ENCODE measurements at places on chromosomes 12 and 14.
A peak's percentile ranks its signal among the peaks of the same experiment; 100 is the strongest.

- no peaks in the 10 kb centered on the region for H3K36me3 ChIP-seq
- no peak overlapping the region for H3K27ac ChIP-seq
- H3K27me3 ChIP-seq = peaks cover 23% of the 10 kb centered on the region
- no peak overlapping the region for H3K4me3 ChIP-seq
- H3K4me1 ChIP-seq = peaks cover 2% of the 10 kb centered on the region
Observed at GRCh38 chr12:65930114-65930828, 106.0 kb downstream of the HMGA2 start.

DNA sequence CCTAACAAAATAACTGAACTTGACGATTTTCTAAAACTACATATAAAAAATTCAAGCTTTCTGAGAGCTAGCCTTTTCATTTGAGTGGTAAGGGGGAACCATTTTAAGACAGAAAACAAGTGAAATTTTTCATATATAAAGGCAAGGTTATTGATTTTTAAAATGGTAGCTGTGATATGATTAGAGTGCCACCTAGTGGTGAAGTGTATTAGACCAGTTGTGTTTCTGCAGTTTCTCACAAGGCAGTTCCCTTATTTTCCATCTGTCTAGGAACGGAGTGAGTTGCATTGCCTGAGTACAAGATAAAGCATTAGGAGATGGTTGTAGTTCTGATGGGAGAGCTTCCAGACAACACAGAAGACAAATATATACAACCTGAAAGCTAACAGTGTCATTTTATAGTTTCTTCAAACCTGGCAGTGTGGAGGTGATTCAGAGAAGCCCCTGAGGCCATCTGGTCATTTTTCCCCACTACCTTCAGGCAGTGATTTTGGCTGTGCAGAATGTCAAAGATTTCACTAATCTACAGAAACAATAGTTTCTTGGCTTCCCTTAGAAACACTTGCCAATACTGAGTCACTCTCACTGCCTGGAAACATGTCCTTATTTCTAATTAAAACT lies 180.8 kb downstream of the C12orf50 start:
- no peak overlapping the region for H3K27ac ChIP-seq
- no peaks in the 10 kb centered on the region for H3K4me1 ChIP-seq
- no peak for DNase-seq
- no peak overlapping the region for H3K4me3 ChIP-seq
- no peaks in the 10 kb centered on the region for H3K27me3 ChIP-seq

- peaks cover 52% of the 10 kb centered on the region for H3K36me3 ChIP-seq
- no peak overlapping the region for H3K4me3 ChIP-seq
- H3K4me1 ChIP-seq = peaks cover 24% of the 10 kb centered on the region
- H3K27ac ChIP-seq = no peak overlapping the region
Observed at GRCh38 chr12:39605501-39605900, 14.1 kb downstream of the ABCD2 start.

- H3K4me1 ChIP-seq = peaks cover 33% of the 10 kb centered on the region
- H3K36me3 ChIP-seq = peaks cover 10% of the 10 kb centered on the region
Observed at GRCh38 chr12:50055831-50056638, 1.4 kb upstream of the ASIC1 start.

DNA sequence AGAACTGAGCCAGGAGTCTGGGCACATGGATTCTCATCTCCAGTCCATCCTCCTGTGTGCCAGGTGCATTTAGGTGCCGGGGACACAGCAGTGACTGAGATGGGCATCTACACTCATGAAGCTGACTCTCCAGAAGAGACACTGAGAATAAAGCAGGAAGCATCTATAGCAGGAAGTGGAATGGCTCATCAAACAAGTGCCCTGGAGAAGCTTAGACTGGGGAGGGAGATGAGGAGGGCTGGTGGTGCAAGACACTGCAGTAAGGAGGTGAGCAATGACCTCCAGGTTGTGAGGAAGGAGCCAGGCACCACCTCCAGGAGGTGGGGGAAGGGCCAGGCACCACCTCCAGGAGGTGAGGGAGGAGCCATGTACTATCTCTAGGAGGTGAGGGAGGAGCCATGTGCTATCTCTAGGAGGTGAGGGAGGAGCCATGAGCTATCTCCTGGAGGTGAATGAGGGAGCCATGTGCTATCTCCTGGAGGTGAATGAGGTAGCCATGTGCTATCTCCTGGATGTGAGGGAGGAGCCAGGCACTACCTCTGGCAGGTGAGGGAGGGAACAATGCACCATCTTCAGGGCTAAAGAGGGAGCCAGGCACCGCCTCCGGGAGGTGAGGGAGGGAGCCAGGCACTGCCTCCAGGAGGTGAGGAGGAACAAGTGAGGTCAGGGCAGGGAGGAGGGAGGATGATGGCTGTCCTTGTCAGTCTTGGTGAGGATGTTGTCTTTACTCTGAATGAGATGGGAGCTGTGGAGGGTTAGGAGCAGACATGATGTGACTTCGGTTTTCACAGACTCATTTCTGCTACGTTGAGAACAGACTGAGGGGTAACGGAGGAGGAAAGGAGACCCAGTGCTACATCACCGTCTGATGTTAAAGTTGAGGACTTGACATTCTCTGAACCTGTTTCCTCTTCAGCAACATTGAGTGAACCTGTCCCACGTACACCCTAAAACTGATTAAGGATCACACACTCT lies 961.9 kb upstream of the TMEM132C start:
- H3K36me3 ChIP-seq = no peaks in the 10 kb centered on the region
- H3K4me3 ChIP-seq = no peak overlapping the region
- H3K27ac ChIP-seq = no peak overlapping the region
- H3K27me3 ChIP-seq = no peaks in the 10 kb centered on the region
- DNase-seq = no peak
- H3K4me1 ChIP-seq = no peaks in the 10 kb centered on the region

- no peak for DNase-seq
- no peaks in the 10 kb centered on the region for H3K27me3 ChIP-seq
- no peak overlapping the region for H3K4me3 ChIP-seq
- no peak overlapping the region for H3K27ac ChIP-seq
- peaks cover 12% of the 10 kb centered on the region for H3K4me1 ChIP-seq
Observed at GRCh38 chr12:38783304-38783703, 122.1 kb downstream of the CPNE8 start.

DNA sequence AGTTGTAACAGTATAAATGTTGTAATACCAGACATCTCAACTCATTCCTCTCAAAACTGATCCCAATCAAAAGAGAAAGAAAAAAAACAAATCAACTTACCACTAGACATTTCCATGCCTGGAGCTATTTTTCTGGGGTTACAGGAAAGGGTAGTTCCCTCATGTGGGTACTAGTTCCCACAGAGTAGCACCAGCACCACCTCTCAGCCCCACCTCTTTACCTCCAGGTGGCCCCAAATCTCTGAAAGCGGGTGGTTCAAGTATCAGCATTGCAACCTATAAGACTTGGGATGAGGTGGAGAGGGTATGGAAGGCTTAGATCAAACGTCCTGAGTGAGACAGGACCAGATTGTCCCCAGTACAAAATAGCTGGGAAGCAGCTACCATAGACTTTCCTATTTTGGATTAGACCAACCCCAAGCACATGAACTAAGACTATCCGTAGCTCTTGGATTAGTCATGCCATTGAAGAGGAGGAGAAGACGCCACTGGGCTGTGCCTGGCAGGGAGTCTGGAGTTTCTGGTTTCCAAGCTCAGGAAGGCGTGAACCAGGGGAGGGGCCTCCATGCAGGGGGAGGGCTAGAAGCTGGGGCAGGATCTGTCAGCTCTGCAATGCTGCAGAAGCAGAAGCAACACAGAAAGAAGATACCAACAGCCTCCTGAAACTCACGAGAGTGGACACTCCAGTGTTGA lies at the start of gene SLC39A2:
Gene SLC39A2, plus strand, starts transcription at position 620 of the 693 bp plus-strand sequence. CDS start 154 bp downstream, outside the sequence.
- peaks cover under 1% of the 10 kb centered on the region for H3K4me1 ChIP-seq
- H3K36me3 ChIP-seq = peaks cover 38% of the 10 kb centered on the region
- DNase-seq = no peak
- no peak within 1 kb of the TSS for H3K4me3 ChIP-seq
- H3K27me3 ChIP-seq = no peaks in the 10 kb centered on the region

DNA sequence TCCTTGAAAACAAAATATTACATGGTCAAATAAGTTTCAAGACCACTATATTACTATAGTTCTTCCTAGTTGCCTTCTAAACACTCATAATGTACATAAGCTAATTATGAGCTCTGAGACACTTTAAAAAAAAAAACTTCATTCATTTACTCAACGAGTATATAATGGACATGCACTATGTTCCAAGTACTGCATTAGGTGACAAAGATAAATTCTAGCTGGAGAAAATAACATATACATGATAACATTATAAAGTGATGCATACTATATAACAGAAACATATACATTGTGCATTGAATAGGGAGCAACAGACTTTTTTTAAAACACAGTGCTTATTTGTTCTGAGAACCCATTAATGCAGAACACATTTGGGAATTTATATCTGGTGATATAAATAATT lies 202.3 kb downstream of the NELL2 start:
- no peak for DNase-seq
- H3K4me3 ChIP-seq = no peak overlapping the region
- no peak overlapping the region for H3K27ac ChIP-seq
- H3K4me1 ChIP-seq = no peaks in the 10 kb centered on the region
- H3K27me3 ChIP-seq = no peaks in the 10 kb centered on the region
- H3K36me3 ChIP-seq = no peaks in the 10 kb centered on the region

- peaks cover 41% of the 10 kb centered on the region for H3K27me3 ChIP-seq
- H3K4me3 ChIP-seq = no peak overlapping the region
- H3K4me1 ChIP-seq = no peaks in the 10 kb centered on the region
Observed at GRCh38 chr12:46148327-46149078, 120.3 kb downstream of the SLC38A1 start.

DNA sequence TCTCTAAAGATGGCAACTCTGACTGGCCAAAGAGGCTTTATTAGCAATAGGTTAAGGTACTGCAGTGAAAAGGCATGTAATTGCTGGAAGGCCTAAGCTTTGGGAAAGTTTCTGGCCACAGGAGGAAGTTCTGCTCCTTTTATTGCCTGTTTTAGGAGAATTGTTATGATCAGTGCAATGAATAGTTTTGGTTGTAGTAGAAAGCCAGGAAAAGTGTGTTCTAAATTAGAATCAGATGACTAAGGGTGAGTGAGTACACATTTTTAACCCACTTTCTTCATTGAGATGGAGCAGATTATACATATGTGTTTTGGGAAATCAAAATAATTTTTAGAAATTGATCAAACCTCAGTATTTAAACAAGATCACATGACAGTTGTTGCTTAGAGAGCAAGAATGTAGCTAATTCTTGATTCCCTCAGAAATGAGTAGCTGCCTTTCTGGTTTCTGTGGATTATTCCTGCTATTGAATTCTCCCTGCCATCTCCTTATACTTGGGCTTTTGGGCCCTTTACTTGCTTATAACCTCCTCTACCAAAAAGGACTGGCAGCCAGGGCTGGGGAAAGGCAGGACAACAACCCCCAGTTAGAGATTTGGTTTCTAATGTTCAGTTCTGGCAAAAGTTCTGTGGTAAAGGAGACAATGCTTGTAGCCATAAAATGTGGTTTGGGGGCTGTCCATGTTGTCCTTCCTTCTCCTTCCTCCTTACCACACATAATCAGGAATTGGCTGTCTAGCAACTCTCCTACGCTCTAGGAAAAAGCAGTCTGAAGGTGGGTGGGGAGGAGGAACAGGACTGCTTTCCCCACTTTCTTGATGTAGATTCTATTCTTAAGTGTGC lies 217.1 kb downstream of the SLC38A4 start:
- DNase-seq = no peak
- H3K4me3 ChIP-seq = peak overlapping the region; percentile 37
- H3K4me1 ChIP-seq = peaks cover 37% of the 10 kb centered on the region

DNA sequence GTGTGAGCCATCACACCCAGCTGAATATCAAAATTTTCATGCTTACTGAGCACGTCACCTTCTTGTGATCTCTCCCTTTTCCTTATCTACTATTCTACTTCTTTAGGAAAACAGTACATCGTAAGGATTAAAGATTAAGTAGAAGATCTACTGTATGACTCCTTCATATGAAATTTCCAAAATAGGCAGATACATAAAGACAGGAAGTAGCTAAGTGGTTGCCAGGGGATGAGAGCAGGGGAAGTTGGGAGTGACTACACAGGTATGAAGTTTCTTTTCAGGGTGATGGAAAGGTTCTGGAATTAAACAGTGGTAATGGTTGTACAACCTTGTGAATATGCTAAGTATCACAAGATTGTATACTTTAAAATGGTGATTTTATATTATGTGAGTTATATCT lies 36.5 kb upstream of the CERS5 start:
- no peak for DNase-seq
- H3K36me3 ChIP-seq = peaks cover 84% of the 10 kb centered on the region
- H3K4me1 ChIP-seq = peaks cover 21% of the 10 kb centered on the region

GRCh38 chr12:76866726-76867125 lies 12.1 kb downstream of the CSRP2 start:
- no peak for DNase-seq
- H3K4me3 ChIP-seq = no peak overlapping the region
- H3K27ac ChIP-seq = no peak overlapping the region

- peaks cover 9% of the 10 kb centered on the region for H3K27me3 ChIP-seq
- no peak overlapping the region for H3K27ac ChIP-seq
- no peak for DNase-seq
- H3K4me1 ChIP-seq = no peaks in the 10 kb centered on the region
- no peaks in the 10 kb centered on the region for H3K36me3 ChIP-seq
- no peak overlapping the region for H3K4me3 ChIP-seq
Observed at GRCh38 chr14:76304536-76305267, 71.2 kb upstream of the ESRRB start.

DNA sequence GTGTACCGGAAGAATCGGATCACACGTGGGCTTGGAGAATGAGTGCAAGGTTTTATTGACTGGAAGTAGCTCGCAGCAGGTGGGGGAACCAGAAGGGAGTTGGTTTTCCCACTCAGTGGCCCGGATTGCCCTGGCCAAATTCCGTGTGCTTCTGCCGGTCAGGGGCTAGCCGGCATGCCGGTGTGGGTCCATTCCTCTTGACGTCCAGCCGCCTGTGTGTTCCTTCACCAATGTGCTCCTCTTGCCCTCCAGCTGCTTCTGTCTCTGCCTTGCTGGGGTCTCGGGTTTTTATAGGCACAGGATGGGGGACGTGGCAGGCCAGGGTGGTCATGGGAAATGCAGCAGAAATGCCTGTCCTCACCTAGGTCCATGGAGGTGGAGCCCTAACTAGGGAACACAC lies 11.0 kb downstream of the MYRFL start:
- no peak overlapping the region for H3K4me3 ChIP-seq
- H3K36me3 ChIP-seq = no peaks in the 10 kb centered on the region
- H3K27ac ChIP-seq = no peak overlapping the region
- peaks cover 2% of the 10 kb centered on the region for H3K27me3 ChIP-seq

GRCh38 chr14:61260939-61261776 lies 20.0 kb downstream of the TMEM30B start:
- H3K4me1 ChIP-seq = no peaks in the 10 kb centered on the region
- no peaks in the 10 kb centered on the region for H3K36me3 ChIP-seq
- DNase-seq = no peak
- peaks cover 62% of the 10 kb centered on the region for H3K27me3 ChIP-seq
- no peak overlapping the region for H3K27ac ChIP-seq

DNA sequence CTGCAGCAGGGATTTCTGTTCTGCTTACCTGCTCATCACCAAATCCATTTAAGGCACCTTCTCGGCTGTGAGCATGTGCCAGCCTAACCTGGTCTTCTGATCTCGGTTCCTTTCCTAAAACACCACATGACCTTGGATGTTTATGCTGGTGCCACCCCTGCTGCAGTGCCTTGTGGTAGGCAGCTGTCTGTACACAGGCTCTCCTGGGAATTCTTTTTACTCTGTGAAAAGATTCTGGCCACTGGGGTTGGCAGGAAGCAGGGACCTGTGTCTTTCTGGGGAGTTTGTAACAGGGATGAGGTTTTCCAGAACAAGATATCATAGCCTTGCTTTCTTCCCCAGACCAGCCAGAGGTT lies 10.4 kb upstream of the PLEKHG3 start:
- no peaks in the 10 kb centered on the region for H3K36me3 ChIP-seq
- H3K27me3 ChIP-seq = peaks cover 41% of the 10 kb centered on the region
- no peak overlapping the region for H3K4me3 ChIP-seq
- H3K4me1 ChIP-seq = peaks cover 18% of the 10 kb centered on the region
